ENCODE measurements at places on chromosomes 16 and 17.

GRCh38 chr16:65598621-65599020, 476.8 kb upstream of the CDH11 start:
- no peak for DNase-seq

- no peak for DNase-seq
Observed at GRCh38 chr16:68676113-68676860, 31.2 kb downstream of the CDH3 start.

- no peak for DNase-seq
Observed at GRCh38 chr16:56935201-56935600, 3.3 kb downstream of the HERPUD1 start.

DNA sequence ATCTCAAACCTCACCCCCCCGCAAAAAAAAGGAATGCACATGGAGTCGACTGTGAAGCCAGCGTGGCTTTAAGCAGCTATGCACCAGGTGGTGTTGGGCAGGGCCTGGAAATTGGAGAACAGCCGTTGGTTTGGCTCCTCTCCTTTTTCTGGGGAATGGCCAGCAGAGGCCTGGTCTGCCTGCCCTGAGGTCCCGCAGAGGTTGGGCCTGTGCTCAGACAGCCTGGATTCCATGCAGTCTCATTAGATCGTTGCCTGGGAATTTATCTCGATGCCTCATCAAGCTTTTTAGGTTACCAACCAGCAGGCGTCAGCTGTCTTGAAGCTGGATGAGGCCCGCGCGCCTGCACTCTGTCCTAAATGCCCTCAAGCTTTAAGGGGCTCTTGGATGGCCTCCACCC, 9.8 kb downstream of the SLC12A3 start:
- no peak for DNase-seq

DNA sequence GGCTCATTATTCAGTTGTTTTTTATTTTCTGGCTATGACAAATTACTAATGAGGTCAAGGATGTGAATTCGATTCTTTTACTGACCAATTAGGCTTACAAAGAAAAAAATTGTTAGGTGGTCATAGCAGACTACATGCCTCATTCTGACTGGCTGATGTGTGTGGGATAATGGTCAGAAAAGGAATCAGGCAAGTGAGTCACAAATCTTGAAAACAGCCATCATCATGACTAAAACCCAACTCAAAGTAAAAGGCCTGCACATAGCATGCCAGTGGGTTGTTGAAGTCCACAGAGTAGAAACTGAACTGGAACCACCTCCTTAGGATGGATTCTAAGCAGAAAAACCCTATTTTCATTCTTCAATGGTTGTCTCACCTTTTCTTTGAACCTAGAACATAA, 8.6 kb downstream of the RPGRIP1L start:
- DNase-seq = no peak

- DNase-seq = peak; percentile 41
Observed at GRCh38 chr17:5097101-5097834, 14.4 kb downstream of the ZNF232 start.

DNA sequence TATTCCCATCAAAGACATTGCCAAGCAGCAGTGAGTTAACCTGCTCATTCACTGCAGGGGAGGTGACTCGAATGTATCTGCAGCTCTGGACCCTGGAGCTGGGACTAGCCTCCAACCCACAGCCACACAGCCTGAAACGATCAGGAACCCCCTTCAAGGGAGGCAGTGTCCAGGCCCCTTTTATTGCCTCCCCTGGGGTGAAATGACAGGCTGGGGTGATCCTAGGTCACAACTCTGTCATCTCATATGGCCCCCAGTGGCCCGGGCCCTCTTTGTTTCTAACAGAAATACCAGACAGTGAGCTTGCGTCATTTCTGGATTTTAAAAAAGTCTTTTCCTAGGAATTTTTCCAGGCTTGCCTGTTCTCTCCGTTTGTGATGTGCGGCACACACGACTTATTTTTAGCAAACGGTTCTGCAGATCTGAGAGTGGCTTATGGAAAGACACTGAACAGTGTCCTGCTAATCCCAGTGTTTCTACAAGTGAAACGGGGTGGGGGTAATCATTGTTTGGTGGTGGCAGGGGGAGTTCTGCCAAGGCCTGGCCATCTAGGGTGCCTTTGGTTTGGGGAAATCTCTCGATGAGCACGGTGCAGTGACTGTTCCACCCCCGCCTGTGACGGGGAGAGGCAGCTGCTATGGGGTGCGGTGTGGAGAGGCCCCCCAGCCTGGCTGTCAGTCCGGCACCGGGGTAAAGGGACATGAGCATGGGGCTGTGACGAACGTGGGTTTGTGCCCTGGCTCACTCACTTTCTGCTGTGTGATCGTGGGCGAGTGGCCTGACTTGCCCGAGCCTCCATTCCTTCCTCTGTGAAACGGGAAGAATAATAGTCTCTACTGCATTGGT, 27.2 kb downstream of the NAGPA start:
- DNase-seq = no peak

- DNase-seq = no peak
Observed at GRCh38 chr16:30744183-30744582, 4.0 kb upstream of the PHKG2 start.

DNA sequence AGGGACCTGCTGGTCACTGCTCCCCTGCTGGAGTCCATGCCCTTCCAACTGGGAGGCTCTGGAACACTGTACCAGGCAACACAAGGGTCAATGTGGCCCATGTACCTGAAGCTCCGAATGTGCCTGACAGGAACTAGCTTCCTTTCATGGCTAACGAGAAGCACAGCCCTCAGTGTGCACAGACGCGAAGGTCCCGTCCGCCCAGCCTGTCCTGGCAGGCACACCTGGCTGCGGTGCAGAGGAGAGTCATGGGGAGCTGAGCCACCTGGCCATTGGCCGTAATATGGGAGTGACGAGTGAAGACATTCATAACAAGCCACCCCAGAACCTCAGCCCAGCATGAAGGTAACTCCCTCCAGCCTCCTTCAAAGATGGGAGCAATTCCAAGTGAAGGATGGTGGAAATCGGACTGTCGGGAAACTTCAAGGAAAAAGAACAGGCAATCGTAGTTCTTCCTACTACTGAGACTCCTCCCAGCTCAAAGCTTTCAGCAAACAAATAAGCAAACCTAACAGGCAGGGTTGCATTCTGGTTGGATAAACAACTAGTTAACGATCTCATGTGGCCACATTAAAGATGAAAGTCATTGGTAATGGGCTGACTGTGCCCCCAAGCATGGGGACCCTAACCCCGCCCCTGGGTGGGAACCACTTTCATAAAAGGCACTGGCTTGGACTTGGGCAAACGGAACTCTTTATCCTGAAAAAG, 13.2 kb downstream of the TMEM11 start:
- DNase-seq = no peak

DNA sequence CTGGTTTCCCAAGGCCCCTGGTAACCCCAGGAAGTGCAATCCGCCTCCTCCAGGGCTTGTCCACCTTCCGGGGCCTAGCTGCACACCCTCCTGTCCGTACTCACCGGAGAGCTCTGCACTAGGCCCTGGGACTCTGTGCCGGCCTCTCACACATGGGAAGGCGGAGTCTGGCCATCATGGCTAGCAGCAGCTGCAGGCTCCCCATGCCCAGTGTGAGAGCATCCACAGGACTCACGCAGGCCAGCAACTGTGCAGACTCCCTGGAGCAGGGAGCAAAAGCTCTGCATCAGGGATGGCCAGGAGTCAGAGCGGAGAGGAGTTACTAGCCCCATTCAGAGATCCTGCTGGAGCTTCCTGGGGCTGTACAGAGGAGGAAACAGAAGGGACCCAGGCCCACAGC, 20.2 kb downstream of the FOXN1 start:
- DNase-seq = no peak

GRCh38 chr17:47844227-47844626, 3.2 kb upstream of the SCRN2 start:
- DNase-seq = no peak

DNA sequence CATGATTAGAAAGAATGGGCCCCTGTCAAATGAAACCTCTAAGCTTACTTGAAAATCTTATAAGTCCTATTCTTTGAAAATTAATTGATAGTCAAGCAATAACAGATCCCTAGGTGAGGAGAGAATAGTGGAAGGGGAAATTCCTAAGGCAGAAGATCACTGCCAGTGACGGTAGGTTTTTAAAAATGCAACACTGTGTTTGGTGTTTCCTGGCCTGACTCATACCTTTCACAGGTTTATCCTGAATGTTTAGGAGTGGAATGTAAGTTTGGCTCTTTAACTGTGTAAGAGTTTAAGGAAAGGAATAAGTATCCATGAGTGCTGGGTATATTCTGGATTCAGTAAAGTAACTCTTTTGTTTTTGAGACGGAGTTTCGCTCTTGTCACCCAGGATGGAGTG, 23.8 kb downstream of the HAPSTR1 start:
- DNase-seq = no peak

- DNase-seq = no peak
Observed at GRCh38 chr17:45834471-45835396, 9.9 kb upstream of the SPPL2C start.

GRCh38 chr16:68450741-68451255, 2.5 kb upstream of the SMPD3 start:
- no peak for DNase-seq

DNA sequence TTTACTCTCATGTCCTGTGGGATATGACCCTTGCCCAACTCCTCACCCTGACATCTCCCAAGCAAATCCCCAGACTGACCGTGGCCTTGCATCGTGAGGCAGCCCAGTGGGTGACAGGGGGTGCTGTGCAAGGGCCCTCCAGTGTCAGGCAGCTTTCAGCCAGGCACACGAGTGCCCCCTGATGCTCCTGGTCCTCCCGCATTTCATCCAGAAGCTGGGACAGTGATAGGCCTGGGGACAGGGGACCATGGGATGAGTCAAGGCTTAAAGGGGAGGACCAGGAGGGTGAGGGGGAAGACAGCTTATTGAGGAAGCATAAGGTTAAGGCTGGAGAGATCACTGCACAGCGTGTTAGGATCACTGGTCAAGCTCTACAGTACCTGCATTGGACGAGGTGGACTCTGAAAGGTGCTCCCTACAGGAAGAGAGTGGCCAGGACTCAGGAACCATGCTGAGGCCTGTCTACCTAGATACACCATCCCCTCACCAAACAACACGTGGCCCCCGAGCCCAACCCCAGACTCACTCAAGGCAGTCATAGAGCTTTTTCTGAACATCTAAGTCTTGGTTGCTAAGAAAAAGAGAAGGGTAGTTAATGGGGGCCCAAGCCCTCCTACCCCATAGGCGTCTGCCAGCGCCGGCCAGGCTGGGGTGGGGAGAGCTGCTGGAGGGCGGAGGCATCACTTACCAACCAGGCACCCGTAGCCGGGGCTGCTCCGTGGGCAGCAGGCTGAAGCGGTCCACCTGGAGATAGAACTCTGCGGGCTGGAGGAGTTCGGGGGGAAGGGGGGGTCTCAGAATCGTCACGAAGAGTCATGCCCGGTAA, 998 bp downstream of the ACD start:
- no peak for DNase-seq

GRCh38 chr16:74568961-74569631, 37.8 kb downstream of the GLG1 start:
- no peak for DNase-seq

DNA sequence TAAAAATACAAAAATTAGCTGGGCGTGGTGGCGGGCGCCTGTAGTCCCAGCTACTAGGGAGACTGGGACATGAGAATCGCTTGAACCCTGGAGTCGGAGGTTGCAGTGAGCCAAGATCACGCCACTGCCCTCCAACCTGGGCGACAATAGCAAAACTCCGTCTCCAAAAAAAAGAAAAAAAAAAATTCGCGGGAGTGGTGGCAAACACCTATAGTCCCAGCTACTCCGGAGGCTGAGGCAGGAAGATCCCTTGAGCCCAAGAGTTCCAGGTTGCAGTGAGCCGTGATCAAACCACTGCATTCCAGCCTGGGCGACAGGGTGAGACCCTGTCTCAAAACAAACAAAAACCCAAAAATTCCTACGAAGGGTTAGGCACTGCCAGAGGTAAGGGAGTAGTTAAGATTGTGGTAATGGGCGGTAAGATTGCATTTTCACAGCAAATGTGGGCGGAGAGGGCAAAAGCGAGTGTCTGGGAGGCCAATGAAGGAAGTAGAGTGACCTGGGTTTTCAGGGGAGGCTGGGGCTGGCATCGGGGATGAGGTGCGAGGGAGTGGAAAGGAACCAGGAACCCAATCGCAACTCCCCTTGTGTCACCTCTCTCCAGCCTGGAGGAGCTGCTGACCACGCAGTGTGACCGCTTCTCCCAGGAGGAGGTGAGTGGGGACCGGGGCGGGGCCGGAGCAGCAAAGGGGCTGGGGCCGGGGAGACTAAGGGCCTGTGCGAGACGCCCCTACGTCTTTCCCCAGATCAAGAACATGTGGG, 2.6 kb downstream of the MYL11 start:
- DNase-seq = no peak

GRCh38 chr17:30378241-30378824, 394 bp upstream of the CPD start:
- peak; percentile 73 for DNase-seq

- DNase-seq = peak; percentile 68
Observed at GRCh38 chr17:75535119-75535537, 9.6 kb downstream of the LLGL2 start.

GRCh38 chr17:51335883-51336822, 75.8 kb downstream of the UTP18 start:
- DNase-seq = no peak

DNA sequence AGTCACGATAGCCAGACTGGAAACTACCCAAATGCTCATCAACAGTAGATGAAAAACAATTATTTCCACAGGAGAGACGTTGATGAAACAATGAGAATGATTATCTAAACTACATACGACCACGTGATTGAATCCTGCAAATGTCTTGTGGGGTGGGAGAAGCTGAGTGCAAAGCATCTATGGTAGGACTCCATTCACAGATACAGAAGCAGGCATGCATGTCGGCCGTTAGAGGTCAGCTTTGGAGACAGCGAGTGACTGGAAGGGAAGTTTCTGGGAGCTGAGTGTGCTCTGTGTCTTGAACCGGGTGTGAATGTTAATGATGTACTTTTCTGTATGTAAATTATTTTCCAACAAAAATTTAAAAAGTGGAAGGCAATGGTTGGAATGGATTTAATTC, 71.5 kb upstream of the DNAJA2 start:
- no peak for DNase-seq

Measured in CD4-positive, alpha-beta T cell treated with Interleukin-12 subunit alpha and Interleukin-12 subunit beta, for 1 hour (primary cell).